Skeletal muscle cell (primary cell): ENCODE measurements at places on chromosomes 12 and 14.

DNA sequence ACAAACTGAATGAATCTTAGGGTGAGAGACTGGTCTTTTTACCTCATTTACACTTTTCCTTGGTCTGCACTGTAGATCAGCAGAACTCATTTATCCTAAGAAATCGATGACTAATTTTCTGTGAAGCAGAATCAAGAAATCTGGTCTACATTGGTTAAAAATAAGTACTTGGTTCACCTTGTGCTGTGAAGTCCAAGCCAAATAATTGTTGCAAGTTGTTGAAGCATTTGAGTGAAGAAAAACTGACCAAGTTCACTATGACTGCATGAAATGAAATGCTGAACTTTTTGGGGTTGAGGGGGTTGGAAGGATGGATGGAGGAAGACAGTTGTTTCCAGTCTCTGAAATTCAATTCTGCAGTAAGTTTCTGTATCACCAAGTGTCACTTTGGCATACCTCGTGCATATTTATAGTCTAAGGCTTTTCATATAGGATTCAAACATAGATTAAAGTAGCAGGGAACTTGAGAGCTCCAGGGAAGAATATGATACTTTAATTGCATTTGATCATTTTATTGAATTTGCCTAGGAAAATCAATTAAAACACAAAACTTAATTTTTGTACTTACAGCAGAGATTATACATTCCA is 75.0 kb downstream of the FAR2 start:
- DNase-seq = no peak

DNA sequence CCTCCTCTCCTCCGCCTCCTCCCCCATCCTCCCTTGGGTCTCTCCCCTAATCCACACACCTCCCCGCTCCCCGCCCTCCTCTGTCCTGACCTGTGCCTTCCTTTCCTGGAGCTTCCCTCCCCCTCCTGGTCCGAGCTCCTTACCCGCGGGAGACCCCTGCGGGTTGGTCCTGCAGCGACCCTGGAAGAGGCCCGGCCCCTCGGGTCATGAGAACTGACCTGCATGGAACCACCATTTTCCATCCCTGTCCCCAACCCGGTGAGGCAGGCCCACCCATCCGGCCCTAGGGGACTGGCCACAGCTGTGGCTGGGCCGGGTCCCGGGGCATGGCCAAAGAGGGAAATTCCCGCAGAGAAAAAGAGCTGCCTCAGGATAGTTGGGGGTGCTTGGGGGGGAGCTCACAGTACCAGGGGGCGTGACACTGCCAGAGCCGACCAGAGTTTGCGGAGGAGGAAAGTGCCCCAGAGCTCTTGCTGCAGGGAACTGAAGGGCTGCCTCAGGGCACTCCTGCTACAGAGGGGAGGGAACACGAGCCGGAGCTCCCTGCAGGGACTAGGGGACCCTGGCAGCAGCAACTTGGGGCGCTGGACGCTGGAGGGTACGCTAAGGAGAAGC is 613 bp downstream of the ARHGEF40 start:
- DNase-seq = no peak

GRCh38 chr12:26884765-26885576 is 52.0 kb upstream of the ITPR2 start:
- peak; percentile 22 for DNase-seq

- DNase-seq = no peak
Measured at GRCh38 chr14:40058901-40059897, 627.0 kb upstream of the FBXO33 start.

DNA sequence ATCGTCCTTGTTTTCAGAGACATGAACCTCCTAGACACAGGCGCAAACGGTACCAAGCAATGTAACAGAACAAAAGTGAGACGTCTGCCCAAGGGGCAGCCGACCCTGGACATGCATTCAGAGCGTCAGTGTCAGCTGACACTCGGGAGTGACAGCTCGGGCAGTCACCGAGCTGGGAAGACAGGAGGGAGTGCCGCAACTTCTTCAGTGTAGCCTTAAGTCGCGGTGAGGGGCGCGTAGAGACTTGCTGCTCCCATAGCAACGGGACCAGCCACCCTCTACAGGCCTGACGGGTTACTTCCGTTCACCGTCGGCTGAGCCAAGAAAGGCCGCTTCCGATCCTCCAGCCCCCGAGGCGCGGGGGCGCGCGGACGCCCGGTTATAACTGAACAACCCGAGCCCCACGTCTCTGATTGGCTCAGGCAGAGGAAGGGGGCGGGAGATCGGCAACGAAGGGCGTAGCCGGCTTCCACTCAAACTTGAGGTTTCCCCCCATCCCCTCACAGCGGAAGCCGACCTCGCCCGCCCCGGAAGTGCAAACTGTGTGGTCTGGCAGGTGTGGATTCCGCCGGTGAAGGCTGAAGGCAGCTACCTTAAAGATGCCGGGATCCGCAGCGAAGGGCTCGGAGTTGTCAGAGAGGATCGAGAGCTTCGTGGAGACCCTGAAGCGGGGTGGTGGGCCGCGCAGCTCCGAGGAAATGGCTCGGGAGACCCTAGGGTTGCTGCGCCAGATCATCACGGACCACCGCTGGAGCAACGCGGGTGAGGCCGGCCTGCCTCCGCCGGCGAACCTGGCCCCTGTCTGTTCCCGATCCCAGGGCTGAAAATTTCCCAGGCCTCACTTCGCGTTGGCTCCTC is at the start of gene EIF2B2:
EIF2B2 (plus strand) TSS at position 530 of the 858 bp plus-strand sequence; CDS start at position 600, 70 bp downstream.
- DNase-seq = peak; percentile 83

- no peak for DNase-seq
Measured at GRCh38 chr12:131692431-131692830, 18.5 kb upstream of the SFSWAP start.

GRCh38 chr14:64340560-64341196 is 46.5 kb upstream of the ESR2 start:
- DNase-seq = no peak

GRCh38 chr12:46533723-46534122 is 161.2 kb upstream of the SLC38A2 start:
- no peak for DNase-seq
